Frontal cortex (tissue), 4 donors: ENCODE measurements at places on chromosomes 16 and 17. TPM values are rescaled to one million over a fixed set of nuclear protein-coding genes. Genes with fewer than 3 reads are reported as not detected.
A peak's percentile ranks its signal among the peaks of the same experiment; 100 is the strongest.

Gene CCL4L2
- 2.4 TPM for total RNA-seq

Gene MNT
- total RNA-seq: 7.7 TPM

Gene QPRT
- 2.9 TPM for total RNA-seq

Gene CD300H
- not detected for total RNA-seq

Gene CIAO2B
- total RNA-seq: 105 TPM

- DNase-seq: peak; percentile 66
Measured at GRCh38 chr16:546909-547770, 13.1 kb upstream of the PRR35 start.

- no peak for DNase-seq
Measured at GRCh38 chr17:50572541-50572940, 12.0 kb downstream of the CACNA1G start.

GRCh38 chr17:77767148-77767547, 191.4 kb upstream of the TNRC6C start:
- no peak for DNase-seq
